Pulmonary artery endothelial cell (primary cell): ENCODE measurements at places on chromosomes 1 and 21. TPM values are rescaled to one million over a fixed set of nuclear protein-coding genes. Genes with fewer than 3 reads are reported as not detected.

DNA sequence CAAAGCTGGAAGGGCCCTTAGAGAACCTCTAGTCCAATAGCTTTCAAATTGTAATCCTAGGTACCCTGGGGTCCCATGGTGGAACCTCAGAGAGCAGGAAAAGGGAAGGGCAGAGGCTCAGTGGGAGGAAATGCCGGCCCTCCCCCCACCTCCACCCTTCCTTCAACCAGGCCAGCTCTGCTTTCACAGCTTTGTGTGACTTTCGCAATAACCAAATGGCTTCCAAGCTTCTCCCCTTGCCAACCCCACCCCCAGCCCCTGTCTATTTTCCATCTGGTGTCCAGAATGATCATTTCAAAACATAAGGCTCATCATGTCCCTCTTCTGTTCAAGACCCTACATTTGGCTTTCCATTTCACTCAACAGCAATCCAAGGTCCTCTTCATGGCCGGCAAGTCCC, 74.4 kb downstream of the CD58 start:
- no peak for DNase-seq

Gene GPR25
- not detected in 2 replicates for total RNA-seq

DNA sequence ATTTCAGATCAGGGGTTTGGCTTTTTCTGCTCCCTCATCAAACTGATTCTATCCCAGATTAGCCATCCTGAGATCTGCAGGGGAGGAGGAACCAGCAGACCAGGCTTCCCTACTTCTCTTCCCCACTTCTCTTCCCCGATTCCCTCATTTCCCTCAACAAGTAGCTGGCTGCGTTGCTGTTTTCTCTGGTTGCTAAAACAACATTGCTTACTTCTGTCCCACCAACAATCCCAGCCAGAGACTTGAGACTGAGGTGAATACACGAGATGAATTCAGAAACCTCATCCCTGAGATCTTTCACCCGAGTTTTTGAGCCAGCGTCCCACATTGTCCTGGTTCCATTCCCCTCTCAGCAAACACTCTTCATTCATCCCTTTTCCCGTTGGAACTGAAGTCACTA, 22.4 kb downstream of the DYRK3 start:
- no peak for DNase-seq

DNA sequence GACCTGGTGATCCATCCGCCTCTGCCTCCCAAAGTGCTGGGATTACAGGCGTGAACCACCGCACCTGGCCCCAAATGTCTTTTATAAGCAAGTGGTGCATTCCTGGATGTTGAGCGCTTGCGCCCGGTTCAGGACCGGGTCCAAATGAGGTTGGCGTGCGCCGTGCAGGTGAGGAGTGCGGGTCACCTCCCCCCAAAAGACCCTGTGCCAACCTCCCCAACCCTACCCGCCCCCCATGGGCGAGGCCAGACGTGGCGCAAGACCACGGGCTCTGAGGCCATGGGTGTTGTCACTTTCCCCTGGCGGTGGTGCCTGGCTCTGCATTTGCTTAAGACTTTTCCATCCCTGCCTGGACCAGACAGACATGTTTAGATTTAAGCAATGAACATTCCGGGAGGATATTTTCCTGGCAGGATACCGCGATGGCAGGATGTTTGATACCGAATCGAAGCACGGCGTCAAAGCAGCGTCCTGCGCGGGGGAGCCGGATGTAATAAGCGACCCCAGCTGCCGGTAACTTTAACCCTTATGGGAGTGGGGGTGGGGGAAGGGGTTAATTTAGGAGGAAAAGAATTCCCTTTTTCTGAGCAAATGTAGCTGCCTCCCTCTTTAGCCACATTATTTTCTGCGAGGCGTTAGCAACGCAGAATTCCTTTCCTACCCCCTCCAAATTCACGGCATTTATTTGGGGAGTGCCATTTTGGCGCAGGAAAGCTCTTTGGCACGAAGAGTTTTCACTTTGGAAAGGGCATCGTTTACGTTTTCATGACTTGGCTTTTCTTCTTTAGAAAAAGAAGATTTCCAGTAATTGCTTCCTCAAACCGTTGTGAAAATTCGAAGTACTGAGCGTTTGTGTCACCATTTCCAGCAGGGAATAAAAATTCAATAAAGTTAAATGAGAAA, 27.8 kb upstream of the RNF187 start:
- DNase-seq, result peak; percentile 44

DNA sequence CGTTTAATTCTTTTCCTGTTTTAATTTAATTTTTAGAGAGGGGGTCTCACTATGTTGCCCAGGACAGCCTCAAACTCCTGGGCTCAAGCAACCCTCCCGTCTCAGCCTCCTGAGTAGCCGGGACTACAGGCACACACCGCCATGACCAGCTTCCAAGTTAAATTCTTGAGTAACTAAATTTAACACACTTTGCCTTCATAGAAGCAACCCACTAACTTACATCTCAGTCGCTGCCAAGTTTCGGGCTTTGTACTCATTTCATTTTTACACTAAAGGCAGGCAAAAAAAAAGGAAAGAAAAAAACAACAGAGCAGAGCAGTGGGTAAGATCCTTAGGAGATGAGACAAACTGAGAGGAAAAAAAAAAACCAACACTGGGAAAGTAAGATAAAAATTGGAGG, 3.5 kb downstream of the TIAM1 start:
- DNase-seq, result no peak

Gene COL6A2
- 0.21 and 1.2 TPM in 2 replicates for total RNA-seq

- DNase-seq, result no peak
Measured at GRCh38 chr1:243474136-243474881, 218.5 kb downstream of the SDCCAG8 start.

DNA sequence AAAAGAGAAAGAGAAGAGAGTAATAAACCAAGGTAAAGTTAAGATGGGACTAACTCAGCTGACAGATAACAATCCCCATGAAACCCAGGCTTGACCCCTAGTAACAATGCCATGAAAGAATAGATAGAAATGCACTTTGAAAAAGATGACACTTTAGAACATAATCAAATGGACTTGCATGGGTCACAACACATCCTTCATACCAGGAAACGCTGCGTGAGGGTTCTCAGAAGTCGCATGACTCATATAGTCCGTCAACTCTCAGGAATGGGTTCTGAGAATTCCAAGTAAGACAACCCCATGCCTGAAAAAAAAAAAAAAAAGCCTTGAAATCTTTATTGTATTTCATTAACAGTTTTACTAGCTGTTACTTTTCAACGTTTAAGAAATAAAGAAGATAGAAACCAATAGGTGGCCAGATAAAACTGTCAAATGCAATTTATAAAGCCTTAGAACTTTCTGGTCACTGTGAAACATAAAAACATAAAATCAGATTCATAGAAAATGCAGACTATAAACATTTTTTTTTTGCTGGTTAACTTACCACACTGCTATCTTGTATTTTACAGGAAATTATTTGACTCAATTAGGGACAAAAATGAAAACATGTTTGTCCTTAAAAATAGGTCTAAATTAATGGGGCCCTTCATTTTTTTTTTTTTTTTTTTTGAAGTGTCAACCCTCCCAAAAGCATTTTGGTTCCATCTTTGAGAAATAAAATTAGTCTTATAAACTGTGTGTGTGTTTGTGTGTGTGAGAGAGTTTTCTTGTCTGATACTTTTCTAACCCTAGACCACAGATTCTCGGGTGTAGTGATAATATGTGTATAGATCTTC, 202.1 kb downstream of the NCAM2 start:
- peak; percentile 19 for DNase-seq

DNA sequence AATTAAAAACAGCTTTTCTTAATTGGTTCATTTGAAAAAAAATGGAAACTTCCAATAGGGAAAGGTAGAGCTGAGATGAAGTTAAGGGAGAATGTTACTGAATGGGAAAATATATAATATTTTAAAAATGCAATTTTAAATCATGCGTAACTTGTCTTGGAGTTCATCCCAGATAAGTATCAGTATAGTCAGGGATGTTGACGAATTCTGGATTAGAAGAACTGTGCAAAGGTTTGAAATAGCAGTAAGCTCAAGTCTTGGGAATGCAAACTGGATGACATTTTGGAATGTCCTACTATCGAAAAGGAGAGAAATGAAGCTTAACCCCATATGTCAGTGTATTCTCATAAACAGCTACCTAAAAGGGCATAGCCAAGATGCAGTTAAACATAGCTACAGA, 4.0 kb upstream of the ST6GALNAC3 start:
- DNase-seq, result no peak

DNA sequence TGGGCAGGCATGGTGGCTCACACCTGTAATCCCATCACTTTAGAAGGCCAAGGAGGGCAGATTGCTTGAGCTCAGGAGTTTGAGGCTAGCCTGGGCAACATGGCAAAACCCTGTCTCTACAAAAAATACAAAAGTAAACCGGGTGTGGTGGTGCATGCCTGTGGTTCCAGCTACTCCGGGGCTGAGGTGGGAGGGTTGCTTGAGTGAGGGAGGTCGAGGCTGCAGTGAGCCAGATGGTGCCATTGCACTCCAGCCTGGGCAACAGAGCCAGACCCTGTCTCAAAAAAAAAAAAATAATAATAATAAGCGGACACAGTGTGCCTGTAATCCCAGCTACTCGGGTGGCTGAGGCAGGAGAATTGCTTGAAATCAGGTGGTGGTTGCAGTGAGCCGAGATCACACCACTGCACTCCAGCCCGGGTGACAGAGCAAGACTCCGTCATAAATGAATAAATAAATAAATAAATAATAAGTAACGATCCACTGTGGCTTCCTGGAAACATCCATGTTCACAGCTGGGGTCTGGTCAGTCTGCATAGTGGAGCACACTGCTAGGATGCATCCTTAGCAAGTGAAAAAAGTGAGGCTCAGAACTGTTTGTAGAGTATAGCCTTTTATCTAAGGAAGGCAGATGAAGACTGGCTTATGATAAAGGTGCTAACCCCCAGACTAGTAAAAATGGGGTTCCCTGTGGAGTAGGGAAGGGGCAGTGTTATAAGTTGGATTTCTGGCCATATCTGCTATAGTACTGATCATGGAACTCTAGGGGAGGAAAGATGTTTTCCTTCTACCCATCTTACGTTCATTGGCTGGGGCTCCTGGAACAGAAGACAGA, 15.7 kb downstream of the PKNOX1 start:
- no peak for DNase-seq

GRCh38 chr1:193850745-193851144, 664.3 kb upstream of the B3GALT2 start:
- DNase-seq, result no peak
